Stimulated activated CD4-positive, alpha-beta T cell treated with anti-CD3 and anti-CD28 coated beads, Interleukin-1b, Interleukin-23, amount 100 ng/mL, for 1 hour (primary cell): ENCODE measurements at places on chromosomes 4 and X.

GRCh38 chr4:113446019-113446418 is 315.5 kb downstream of the CAMK2D start:
- no peak for DNase-seq

- no peak for DNase-seq
Measured at GRCh38 chrX:85303544-85303943, 59.8 kb downstream of the ZNF711 start.

- no peak for DNase-seq
Measured at GRCh38 chrX:47850901-47851300, 14.2 kb downstream of the ZNF81 start.

DNA sequence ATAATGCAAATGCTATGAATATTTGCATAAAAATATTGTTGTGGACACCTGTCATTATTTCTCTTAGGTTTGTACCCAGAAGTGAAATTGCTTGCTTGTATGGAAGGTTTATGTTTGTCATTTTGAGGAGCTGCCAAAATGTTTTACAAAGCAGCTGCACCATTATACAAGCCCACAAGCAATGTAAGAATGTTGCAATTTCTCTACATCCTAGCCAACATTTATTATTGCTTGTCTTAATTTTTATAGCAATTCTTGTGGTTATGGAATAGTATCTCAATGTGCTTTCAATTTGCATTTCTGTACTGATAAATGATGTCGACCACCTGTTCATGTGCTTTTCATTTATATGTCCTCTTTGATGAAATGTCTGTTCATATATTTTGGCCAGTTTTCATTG is 18.7 kb upstream of the RBMX start:
- no peak for DNase-seq

- DNase-seq = no peak
Measured at GRCh38 chr4:73152893-73153292, 83.4 kb upstream of the COX18 start.

DNA sequence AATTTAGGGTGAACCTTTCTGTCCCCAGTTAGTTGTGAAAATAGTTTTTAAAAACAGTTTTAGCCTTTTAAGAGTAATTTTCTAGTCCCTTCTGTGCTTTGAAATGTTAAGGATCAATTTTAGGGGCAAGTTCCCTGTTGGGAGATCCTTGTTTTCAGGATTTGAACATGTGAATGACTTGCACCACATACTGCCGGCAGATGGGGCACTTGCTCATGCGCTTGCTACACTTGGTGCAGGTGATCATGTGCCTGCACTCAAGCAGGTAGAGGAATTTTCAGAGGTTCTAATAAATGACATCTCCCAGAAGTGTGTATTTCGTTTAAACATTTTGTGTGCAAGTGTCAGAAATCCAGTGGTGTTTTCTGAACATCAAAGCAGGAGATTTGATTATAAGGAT is 195.9 kb downstream of the CHM start:
- DNase-seq = no peak

GRCh38 chrX:150364347-150365050 is 1.4 kb downstream of the MAMLD1 start:
- peak; percentile 1 for DNase-seq

DNA sequence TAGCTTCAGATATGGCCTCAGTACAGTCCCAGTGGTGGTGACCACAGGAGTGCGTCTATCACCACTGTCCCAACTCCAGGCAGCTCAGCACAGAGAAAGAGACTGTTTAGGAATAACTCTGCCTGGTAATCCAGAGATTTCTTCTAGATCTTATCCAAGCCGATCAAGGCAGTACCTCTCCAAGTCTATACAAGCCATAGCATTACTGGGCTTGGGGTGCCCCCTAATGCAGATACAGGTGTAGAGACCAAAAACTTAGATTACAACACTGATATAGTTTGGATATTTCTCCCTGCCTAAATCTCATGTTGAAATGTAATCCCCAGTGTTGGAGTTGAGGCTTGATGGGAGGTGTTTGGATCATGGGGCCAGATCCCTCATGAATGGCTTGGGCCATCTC is 100.9 kb downstream of the PTCHD1 start:
- no peak for DNase-seq

- no peak for DNase-seq
Measured at GRCh38 chr4:140186651-140187315, 32.8 kb upstream of the MAML3 start.

GRCh38 chr4:41644915-41645295 is 103.6 kb downstream of the PHOX2B start:
- DNase-seq = no peak

GRCh38 chr4:113878668-113879067 is 100.8 kb downstream of the ARSJ start:
- DNase-seq = no peak

DNA sequence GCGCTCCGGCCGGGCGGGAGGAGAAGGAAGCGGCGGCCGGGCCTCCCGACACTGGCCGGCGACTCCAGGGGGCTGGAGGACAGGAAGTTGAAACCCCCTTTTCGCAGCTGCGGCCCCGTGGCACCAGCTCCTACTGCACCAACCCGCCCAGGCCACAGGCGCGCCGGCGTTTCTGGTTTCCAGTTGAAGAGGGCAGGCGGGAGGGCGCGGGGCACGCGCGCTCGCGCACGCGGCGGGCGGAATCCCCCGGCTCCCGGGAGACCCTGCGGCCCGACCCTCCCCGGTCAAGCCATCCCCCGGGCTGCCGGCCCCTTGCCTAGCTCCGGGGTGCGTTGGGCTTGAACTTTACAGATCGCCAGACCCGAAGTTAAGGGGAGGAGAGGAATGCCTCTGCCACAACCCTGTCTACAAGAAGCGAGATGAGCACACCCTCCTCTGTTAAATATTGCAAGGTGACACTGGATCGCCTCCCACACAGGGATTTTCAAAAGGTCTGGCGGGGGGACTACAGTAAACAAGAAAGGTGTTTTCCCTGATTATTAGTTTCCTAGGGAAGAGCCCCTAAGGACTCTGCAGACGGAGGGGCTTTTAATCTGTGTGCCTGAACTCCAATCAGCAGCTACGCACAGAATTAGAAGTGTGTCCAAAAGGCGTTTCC is 1.4 kb downstream of the ELOVL6 start:
- DNase-seq = no peak

GRCh38 chrX:85012098-85012497 is 8.4 kb downstream of the APOOL start:
- DNase-seq = no peak

- DNase-seq = no peak
Measured at GRCh38 chr4:48710446-48711209, 69.5 kb downstream of the FRYL start.

DNA sequence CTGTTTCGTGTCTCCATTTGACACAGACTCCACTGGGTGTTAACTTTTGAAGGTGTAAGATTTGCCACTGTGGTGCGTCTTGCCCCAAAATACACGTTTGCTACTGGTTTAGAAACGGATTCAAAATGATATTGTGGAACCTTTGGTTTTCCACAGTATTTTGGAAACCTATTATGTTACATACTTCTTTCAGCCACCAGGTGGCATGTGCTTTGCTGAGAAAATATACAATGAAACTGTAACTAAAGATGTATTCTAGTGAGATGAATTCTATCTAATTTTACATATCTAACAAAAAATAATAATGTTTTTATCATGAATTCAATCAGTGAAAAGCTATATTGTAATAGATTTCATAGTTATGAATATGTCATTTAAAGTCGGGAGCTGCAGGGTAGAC is 28.4 kb upstream of the SLITRK4 start:
- DNase-seq = no peak

DNA sequence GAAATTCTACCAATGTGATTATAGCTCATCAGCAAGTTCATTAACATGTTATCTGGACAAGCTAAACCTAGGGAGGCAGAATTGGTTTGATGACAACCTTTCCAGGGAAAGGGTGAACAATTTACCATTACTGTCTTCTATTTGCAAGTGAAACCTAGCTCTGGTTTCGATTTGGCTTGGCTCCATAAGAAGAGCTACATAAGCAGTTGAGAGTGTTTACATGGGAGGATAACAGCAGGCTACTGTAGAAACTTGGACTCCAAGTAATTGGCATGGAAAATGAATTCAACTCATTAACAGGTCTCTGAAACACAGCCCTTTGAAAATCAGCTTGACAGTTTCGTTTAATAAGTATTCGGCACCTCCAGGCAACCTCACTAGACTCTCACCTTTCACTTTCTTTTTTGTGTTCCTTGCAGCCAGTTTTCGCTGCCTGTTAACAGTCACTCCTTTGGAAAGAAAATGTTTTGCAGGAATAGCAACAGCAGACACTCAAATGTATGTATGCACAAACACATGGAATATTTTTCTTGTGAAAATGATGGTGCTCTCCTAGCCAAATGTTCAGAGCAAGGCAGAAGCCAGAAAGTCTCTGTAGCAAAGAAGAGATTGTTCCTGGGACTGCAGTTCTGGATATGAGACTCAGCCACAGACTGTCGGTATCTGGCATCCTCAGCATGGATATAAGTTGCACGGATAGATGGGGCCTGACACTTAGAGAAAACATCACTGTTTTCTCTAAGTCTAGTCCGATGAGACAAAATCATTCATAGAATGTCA is 27.5 kb downstream of the POU3F4 start:
- DNase-seq = no peak

GRCh38 chr4:153546280-153546679 is 80.1 kb downstream of the TMEM131L start:
- no peak for DNase-seq

DNA sequence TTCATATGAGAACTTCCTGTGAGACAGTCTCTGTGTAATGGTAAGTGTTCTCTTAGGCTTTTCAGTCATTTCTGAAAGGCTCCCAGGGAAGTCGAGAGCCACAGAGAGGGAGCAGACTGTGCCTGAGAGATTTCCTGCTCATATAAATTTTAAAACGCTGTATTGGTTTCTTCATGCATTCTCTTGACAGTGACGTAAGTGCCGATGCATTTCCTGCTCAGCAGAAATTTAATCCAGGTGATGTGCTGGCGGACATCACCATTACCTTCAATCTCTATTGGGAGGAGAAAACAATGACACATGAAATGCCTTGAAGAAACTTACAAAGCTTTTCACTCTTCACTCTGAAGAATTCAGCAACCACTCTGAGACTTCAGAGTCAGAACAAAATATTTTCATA is 383.6 kb downstream of the BMPR1B start:
- DNase-seq = no peak

- DNase-seq = no peak
Measured at GRCh38 chrX:1606496-1606895, 8.4 kb upstream of the ASMT start.

GRCh38 chr4:72567036-72567435 is 2.0 kb downstream of the ADAMTS3 start:
- DNase-seq = no peak

DNA sequence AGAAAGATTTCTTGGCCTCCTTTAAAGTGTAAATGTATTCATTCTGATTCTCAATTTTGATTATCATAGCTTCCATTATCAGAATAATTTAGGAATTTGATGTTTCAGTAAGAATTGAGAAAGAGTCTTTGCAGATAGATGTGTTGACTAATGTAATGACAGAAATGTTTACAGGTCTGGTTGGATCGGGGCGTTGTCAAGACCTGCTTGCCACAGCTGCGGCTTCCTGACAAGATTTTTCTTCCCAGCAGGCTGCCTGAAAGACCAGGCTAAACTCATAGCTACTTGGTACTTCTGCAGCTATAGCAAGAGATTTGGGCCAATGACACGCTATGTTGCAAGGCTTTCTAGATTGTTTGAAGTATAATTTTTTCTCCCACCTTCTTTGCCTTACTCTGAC is 91.5 kb upstream of the ANKRD50 start:
- no peak for DNase-seq

GRCh38 chrX:153866302-153867019 is 19.5 kb downstream of the L1CAM start:
- no peak for DNase-seq

DNA sequence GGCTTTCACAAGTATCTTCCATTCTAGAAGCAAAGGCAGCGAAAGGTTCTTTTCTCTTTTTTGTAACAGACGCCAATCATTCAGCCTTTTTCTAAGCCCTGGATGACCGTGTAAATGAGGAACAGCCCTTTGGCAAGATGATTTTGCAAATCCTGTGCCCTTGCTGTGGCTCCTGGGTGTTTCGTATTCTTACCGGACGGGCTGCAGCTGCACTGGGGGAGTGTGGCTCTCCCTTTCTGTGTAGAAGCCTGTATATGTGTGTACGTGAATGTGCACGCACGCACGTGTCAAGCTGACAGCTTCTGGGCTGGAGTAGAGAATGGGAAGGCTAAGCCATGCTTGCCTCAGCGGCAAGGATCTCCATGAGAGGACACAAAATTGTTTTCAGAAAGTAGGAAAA is 8.2 kb downstream of the GRPEL1 start:
- no peak for DNase-seq

- no peak for DNase-seq
Measured at GRCh38 chr4:156888762-156889161, 82.8 kb downstream of the PDGFC start.

GRCh38 chr4:176583278-176583677 is 209.4 kb downstream of the VEGFC start:
- DNase-seq = no peak

DNA sequence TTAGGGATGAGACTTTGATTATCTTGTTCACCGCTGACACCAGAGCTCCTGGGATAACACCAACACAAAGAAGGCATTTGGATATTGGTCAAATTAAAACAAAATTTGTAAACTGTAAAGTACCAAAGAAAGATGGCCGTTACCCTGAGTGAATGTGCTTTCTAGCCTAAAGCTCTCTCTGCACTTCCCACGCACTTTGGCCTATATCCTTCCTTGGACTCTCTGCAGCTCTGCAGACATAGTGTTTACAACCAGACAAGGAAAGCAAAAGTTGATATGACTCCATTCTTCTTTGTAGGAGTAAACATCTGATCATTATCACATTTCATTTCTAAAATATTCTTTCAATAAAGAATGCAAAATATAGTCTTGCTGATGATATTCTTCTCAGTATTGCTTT is 44.8 kb upstream of the PITX2 start:
- no peak for DNase-seq

GRCh38 chrX:129097668-129098067 is 425.6 kb downstream of the SMARCA1 start:
- no peak for DNase-seq

- DNase-seq = no peak
Measured at GRCh38 chr4:9988933-9989332, 32.4 kb downstream of the SLC2A9 start.

- DNase-seq = no peak
Measured at GRCh38 chrX:58025979-58026378, 115.7 kb upstream of the ZXDA start.
